ENCODE measurements at places on chromosomes 6 and 20.
A peak's percentile ranks its signal among the peaks of the same experiment; 100 is the strongest.

DNA sequence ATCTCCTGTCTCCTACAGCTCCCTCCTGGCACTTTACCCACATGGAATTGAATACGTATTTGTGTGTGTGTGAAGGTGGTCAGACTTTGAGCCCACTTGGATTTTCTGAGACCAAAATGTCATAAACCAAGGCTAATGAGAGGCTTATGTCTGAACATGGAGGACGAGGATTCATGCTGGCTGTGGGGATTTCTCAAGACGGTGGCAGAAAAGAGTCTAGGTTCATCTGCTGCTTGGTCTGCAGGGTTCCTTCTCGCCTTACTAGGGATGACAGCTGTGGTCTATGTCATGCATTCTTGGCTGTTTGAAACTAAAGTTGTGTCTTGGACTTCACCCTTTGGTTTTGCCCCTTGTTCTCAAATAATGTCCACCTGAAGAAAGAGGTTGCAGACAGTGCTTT lies 58.6 kb downstream of the FAM120B start:
- no peak for DNase-seq

DNA sequence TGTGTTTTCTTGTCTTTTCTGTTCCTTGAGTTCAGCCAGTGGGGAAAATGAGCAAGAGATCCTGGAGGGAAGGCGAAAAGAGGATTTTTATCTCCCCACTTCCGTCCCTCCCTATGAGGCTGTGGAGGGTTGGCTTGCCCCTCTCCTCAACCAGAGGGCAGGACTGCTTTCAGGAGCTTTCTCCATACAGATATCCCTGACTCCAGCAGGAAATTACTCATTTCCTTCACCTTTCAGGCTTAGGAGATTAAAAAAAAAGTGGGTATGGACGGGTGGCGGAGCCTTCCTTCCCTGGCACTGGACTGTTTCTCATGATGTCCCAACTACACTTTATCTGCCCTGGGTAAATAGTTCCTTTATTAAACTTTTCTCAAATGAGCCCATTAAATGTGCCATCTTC lies 241.2 kb downstream of the FRK start:
- DNase-seq, result no peak

DNA sequence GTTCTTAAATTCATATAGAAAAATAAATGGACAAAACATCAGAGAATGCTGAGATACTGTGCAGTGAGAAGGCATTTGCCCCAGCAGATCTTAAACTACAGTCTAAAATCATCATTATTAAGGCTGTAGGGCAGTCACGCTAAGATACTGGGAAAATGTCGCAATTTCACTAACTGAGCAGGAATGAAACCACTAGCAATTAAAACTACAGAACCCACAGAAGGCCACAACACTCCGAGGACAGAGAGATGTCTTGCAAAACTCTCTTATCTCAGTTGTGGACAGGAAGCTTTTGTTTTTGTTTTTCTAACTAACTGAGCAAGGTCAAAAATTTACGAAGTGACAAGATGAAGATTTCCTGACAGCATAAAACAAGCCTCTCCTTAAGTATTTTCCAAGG lies 18.2 kb downstream of the GNAS-AS1 start:
- no peak for DNase-seq

DNA sequence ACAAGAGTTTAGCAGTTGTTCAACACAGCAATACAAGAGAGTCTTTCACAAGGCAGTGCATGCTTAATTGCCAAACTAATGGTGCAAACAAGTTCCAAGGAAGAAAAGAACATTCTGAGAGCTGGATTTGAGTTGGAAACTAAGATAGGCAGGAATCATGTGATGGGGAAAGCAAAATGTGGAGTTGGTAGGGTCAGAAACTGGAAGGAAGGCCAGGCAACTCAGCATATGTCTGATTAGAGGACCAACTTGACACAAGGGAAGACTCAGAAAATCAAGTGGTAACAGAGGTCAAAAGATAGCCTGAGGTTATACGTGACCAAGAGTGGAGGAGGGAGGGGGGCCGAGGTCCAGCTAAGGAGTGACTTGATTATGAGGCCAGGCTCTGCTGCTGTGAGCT lies 117.3 kb downstream of the SMLR1 start:
- DNase-seq, result no peak

DNA sequence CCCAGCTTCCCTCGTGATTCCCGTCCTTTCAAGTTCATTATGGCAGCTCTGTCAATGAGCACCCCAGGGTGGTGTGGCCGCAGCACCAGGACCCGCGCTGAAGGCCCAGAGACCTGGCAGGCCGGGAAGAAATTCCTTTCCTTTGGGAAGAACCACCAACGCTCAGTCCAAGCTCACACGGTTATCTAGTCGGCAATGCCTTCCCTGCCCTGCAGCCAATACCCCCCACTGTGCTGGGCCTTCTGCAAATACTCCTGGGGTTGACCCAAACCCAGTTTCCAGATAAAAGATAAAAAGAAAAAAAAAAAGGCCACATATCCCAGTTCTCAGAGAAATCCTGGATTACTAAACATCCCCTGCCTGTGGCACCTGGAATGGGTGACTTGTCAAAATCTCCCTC lies 28.7 kb downstream of the PXDC1 start:
- peak; percentile 34 for DNase-seq

DNA sequence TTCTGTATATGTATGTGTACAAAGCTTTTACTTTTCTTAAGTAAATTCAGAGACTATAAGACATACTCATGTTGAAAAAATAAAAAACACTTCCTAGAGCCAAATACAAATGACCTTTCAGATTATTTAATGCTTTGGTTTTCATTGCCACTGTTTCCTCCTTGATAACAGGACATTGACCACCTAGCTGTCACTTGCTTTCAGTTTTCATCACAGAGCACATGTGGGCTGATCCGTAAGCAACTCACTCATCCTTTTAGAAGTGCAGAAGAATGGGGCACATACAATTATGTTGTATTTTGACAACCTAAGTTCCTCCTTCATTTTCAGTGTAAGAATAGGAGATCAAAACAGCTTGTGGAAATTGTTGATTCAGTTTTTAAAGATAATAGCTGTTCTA lies 6.2 kb downstream of the ZBTB2 start:
- no peak for DNase-seq

DNA sequence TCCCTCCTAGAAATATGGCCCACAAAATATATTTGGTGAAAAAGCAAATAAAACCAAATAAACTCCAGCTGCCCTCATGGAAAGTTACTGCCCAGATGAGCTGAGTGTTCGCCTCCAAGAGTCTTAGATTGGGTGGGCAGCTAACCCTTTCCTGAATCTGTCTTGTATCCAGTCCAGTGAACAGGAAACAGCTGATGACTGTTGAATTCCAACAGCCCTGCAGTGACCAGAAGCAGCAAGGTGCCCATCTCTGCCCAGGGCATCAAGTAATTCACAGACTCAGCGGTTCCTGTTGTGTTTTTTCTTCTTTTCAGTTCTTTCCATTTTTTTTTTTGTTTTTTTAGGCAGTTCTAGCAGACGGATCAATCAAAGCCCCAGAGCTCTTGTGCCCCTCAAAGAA lies 199.2 kb downstream of the UBE3D start:
- DNase-seq, result no peak

DNA sequence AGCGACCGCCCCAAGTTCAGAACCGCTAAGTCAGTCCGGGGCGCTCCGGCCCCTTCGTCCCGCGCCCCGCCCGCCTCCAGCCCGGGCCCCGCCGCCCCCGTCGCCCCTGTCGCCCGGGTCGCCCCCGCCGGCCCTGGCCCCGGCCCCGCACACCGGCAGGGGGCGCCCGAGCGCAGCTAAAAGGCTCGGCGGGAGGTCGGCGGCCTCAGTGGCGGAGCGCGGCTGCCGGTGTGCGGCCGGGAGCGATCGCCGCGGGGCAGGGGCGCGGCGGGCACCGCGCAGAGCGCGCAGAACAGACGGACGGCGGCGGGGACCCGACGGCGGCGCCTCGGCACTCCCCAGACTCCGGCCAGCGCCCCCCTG lies at the start of gene FNDC1:
Gene FNDC1, plus strand, starts transcription at position 208 of the 363 bp plus-strand sequence. CDS start 197 bp downstream, outside the sequence.
- peak; percentile 32 for DNase-seq

GRCh38 chr6:36612101-36612625 lies 18.0 kb downstream of the SRSF3 start:
- DNase-seq, result no peak

DNA sequence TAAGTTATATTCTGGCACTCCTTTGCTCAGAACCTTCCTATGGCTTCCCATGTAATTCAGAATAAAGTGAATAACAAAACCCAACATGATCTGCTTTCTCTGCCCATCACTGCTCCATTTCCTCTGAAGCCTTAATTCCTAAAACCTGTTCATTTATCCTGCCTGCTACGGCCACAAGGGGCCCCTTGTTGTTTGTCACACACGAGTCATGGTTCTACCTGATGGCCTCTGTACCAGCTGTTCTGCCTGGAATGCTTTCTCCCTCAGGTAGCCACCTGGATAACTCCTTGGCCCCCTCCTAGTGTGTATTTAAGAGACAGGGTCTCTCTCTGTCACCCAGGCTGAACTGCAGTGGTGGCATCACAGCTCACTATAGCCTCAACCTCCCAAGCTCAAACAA lies 26.8 kb downstream of the ERGIC3 start:
- DNase-seq, result no peak

DNA sequence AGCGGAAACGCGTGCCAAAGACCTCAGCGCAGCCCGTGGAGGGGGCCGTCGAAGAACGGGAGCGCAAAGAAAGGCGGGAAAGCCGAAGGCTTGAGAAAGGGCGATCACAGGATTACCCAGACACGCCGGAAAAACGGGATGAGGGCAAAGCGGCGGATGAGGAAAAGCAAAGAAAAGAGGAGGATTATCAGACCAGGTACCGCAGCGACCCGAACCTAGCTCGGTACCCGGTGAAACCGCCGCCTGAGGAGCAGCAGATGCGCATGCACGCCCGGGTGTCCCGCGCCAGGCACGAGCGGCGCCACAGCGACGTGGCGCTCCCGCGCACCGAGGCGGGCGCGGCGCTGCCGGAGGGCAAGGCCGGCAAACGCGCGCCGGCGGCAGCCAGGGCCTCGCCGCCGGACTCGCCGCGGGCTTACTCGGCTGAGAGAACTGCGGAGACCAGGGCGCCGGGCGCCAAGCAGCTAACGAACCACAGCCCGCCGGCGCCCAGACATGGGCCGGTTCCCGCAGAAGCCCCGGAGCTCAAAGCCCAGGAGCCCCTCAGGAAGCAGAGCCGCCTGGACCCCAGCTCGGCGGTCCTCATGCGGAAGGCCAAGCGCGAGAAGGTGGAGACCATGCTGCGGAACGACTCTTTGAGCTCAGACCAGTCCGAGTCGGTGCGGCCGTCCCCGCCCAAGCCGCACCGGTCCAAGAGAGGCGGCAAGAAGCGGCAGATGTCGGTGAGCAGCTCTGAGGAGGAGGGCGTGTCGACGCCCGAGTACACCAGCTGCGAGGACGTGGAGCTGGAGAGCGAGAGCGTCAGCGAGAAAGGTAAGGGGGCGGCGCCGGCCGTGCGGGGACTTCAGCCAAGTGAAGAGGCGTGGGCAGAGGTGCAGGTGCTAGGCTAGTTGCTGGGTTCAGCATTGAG lies 296.2 kb downstream of the RIMS1 start:
- DNase-seq, result peak; percentile 11

DNA sequence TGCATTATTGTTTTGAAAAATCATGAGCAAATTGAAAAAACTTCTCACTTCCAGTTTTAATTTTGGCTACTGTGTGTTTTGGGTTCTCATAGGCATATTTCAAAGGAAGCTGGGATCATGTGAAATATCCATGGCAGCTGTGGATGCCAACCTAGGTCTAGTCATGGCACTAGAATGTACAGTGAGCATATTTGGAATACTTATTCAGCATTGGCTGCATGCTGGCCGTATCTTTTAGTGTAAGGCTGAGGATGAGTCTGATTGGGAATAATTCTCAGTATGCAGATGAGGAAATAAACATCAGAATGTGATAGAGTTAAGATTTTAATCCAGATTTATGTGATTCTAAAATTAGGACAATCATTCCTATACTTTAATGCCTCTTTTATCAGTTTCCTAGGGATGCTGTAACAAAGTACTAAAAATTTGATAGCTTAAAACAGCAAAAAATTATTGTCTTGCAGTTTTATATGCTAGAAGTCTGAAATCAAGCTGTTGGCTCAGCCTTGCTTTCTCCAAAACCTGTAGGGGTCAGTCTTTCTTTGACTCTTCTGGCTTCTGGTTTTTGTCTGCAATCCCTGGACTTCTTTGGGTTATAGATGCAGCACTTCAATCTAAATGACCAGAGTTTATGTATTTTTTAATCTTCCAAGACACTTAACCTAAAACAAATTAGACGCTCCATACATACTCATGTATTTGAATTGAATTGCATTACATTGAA lies 37.7 kb upstream of the DEFB112 start:
- DNase-seq, result peak; percentile 61

DNA sequence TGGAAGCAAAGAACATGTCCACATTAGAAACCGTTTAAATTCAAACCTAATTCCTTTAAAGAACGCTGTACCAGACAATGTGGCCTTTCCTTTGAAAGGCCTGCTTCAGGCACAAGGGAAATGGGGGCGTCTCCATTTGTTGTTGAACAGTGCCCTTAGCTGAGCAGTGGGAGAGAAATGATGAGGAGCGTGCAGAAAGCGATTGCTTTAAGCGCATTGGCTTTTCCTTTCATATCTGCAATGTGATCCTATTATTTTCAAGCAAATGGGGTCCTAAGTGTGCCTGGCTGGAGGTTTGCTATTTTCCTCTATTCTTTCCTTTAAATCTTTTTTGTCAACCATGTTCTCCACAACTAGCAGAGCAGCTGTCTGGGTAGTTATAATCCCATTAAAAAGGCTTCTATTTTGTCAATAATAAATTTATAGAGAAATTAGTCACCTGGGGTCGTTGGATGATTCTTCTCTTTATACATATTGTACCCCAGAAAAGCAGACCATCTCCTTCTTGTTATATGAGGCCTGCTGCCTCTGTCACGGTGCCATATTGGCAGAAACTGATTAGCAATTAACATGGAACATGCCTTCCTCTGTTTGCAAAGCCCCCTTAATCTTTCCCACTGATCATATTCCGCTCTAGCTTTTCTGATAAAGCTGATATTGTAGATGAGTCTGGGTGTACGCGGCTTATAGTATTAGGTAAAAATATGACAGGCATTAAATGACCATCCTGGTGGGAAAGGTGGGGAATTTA lies 151.1 kb upstream of the JAG1 start:
- no peak for DNase-seq

GRCh38 chr6:20350215-20350614 lies 51.5 kb upstream of the E2F3 start:
- peak; percentile 41 for DNase-seq

GRCh38 chr20:63739130-63740069 lies at the start of gene SLC2A4RG:
Gene SLC2A4RG (plus strand): TSS chr20:63739776. CDS start chr20:63739913, 137 bp downstream.
- peak; percentile 82 for DNase-seq

GRCh38 chr6:169208011-169208410 lies 45.6 kb downstream of the THBS2 start:
- DNase-seq, result no peak

Data from fibroblast of skin of scalp (primary cell).